ENCODE measurements at places on chromosomes 6 and 20.

DNA sequence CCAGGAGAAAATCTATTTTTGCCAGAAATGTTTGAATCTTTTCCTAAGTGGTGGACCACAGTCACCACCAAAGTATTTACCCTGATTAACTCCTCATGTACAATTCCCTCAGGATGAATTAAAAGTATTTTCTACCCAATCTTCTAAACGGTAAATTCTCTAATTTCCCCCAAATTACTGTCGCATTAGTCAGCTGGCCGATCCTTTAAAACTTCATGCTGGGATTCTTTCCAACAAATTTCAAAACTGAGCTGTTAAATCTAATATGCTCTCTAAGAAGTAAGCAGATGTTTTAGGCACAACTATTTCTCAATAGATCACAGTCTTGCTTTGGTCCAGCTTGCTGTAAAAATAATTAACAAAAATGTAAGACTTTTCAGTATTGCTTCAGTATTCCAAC is 447.2 kb downstream of the FRK start:
- DNase-seq = no peak

- DNase-seq = no peak
Measured at GRCh38 chr20:6705926-6706548, 61.4 kb upstream of the BMP2 start.

DNA sequence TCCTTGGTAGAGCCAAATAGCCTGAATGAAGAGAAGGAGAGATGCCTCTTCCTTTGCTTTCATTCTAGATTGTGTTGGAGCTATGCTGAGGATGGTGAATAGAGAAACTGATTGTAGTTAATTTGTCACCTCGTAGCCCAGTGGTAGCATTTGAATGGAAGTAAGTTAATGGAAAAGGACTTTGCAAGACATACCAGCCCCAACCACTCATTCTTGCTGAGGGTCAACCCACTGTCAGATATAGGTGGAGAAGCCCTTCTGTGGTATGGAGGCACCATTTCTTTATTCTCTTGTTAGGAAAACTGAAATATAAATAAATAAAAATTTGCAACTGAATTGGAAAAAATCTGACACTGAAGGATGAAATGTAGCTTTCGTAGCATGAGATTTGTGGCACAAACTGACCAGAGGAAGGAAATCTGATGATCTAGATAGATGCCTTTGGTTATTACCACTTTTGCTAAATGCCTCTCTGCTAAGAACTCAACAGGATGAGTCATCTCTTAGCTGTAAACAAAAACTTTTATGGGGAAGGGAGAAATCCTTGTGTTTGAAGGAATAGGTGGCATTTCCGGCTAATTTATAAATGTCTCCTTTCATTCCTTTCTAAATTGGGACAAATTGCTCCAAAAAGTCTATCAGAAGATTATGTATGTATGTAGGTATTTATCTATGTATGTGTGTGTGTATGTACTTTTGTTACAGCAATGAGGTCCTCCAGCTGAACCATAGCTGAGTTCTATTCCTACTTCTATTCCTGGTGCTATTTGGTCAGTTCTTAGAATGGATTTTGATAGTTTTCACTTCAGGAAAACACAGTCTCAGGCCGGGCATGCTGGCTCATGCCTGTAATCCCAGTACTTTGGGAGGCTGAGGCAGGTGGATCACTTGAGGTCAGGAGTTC is 76.5 kb upstream of the SUPT3H start:
- DNase-seq = no peak

DNA sequence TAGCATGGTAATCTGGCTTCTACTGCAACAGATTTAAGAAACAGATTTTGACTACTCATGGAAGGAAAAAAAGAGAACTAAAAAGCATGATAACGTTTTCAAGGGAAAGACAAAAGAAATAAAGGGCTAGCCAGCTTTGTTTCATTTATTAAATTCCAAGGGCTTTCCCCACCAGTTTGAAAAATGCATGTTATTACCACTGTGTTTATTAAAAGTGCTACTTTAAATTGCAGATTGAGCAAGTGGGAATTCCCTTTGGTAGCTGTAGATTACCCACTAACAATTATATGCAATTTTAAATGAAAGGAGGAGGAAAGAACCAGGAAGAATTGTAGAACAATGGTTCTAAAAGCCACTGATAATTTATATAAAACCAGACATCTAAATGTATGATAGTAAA is 40.6 kb upstream of the NHSL1 start:
- no peak for DNase-seq

GRCh38 chr6:23173234-23173633 is 603.9 kb downstream of the HDGFL1 start:
- no peak for DNase-seq

- no peak for DNase-seq
Measured at GRCh38 chr20:38748861-38749149, 545 bp downstream of the ACTR5 start.

DNA sequence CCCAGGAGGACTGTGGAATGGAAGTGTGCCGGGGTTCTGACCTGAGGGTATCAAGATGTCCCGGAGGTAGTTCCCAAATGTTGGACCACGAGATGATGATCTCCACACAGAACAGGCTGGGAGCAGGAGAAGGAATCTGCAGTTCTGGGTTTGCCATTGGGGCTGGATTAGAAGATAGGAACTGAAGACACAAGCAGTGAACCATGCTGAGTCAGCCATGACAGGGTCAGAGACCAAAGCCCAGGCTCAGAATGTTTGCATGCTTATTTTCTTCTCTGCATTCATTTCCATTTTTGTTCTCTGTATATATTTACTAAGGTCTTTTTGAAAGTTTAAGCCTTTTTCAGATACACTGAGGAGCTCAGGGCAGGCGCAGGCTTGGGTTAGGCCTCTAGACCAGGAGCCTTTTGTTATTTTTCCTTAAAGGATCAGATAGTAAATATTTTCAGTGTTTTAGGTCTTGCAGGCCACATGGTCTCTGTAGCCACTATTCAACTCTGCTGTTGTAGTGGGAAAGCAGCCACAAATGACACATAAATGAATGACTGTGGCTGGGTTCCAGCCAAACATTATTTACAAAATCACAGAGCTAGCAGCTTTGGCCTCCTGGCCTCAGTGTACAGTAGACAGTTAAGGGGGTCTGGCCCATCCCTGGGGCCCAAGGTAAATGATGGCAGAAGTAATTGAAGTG is 28.5 kb downstream of the SLC35D3 start:
- DNase-seq = no peak

- DNase-seq = no peak
Measured at GRCh38 chr6:25973923-25974555, 11.4 kb downstream of the TRIM38 start.

- DNase-seq = no peak
Measured at GRCh38 chr6:13854716-13855250, 40.4 kb upstream of the MCUR1 start.

GRCh38 chr20:14434384-14435136 is 97.1 kb upstream of the FLRT3 start:
- DNase-seq = no peak

DNA sequence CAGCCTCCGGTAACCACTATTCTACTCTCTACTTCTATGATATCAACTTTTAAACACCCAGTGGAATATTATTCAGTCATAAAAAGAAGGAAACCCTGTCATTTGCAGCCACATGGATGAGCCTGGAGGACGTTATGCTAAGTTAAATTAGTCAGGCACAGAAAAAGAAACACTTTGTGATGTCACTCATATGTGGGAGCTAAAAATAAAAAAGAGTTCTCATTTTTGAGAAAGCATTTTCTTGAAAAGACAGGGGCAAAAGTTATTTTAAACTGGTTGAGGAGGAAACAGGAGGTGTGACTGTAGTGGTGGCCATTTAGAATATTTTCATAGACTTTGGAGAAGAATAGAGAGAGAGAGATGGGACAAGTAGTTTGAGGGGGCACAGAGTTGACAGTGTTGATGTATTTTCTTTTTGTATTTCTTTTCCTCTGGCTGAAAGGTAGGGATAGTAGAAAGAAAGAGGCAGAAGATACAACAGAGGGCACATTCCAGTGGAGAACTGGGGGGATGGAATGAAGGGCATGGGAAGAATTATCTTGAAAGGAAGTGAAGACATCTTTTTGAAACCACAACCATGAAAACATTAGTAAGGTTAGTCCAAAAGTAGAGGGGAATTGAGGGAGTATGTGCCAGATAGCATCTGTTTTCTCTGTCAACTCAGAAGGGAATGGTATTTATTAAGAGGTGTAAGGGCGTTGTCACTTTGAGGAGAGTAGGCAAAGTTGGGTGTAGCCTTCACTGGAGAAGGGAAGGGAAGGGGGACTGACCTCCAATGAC is 181.3 kb upstream of the GMDS start:
- DNase-seq = no peak

- DNase-seq = no peak
Measured at GRCh38 chr20:54051068-54051467, 19.3 kb downstream of the BCAS1 start.

GRCh38 chr6:150220634-150221551 is 78.0 kb downstream of the PPP1R14C start:
- no peak for DNase-seq

DNA sequence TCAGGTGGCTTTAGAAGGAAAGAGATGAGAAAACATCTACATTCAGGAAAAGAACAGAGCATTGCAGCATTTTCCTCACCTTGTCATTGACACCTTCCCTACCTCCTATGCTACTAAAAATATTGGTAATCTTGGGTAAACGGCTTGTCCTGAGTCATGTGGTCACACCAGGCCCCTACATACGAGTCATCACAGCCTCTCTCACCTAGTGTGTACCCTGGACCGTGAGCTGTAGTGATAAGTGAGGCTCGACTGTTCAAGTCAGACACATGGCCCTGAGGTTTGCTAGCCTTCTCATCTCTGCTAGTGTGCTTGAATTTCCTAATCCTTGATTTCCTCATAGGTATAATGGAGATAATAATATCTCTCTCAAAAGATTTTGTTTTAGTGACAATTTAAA is 29.6 kb upstream of the TMEM244 start:
- no peak for DNase-seq

- no peak for DNase-seq
Measured at GRCh38 chr6:16040628-16040974, 88.3 kb upstream of the MYLIP start.

DNA sequence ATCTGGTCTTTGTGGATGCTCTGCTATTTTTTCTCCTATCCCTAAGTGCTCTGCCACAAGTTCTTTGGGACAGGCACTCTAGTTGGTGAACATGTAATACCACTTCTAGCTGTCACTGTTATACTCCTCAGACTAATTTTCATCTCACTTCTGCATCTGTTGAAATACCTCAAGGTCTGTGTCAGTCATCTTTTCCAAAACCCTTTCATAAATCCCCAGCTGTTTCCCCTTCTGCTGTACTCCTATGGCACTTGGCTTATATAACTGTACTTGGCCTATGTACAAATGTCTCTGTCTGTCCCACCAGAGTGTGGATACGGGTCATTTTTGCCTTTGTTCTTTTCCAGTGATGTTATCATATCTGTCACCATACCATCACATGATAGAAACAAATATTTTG is 124.2 kb downstream of the FHL5 start:
- no peak for DNase-seq

GRCh38 chr6:168032005-168032760 is 34.7 kb downstream of the KIF25 start:
- DNase-seq = no peak

DNA sequence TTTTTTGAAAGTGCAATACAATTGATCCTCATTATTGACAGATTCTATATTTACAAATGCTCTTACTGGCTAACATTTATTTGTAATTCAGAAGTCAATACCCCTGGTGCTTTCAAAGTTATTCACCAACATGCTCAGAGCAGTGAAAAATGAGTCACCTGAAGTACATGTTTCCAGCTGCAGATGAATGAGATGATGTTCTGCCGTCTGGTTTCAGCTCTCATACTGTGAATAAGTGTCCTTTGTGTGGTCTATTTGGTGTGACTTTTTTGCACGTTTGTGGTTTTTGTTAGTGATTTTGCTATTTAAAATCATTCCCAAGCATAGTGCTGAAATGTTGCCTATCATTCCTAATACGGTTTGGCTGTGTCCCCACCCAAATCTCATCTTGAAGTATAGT is 22.3 kb upstream of the EYA4 start:
- DNase-seq = no peak

DNA sequence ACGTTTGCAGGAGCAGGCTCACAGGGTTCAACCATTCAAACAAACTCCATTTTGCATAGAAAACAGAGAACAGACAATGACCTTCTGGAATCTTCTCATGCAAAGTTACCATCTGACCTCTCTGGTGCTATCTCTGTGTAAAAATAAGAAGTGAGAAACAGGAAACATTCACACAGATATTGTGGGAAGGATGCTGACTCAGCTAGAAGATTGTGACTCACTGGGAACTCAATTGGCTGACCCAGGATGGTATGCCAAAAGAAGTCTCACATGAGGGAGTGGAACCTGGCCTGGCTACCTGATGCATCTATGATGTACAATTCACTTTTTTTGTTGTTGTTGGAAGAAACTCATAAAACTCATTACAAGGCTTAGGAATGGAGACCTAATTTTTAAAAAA is 61.1 kb upstream of the TBX18 start:
- no peak for DNase-seq

DNA sequence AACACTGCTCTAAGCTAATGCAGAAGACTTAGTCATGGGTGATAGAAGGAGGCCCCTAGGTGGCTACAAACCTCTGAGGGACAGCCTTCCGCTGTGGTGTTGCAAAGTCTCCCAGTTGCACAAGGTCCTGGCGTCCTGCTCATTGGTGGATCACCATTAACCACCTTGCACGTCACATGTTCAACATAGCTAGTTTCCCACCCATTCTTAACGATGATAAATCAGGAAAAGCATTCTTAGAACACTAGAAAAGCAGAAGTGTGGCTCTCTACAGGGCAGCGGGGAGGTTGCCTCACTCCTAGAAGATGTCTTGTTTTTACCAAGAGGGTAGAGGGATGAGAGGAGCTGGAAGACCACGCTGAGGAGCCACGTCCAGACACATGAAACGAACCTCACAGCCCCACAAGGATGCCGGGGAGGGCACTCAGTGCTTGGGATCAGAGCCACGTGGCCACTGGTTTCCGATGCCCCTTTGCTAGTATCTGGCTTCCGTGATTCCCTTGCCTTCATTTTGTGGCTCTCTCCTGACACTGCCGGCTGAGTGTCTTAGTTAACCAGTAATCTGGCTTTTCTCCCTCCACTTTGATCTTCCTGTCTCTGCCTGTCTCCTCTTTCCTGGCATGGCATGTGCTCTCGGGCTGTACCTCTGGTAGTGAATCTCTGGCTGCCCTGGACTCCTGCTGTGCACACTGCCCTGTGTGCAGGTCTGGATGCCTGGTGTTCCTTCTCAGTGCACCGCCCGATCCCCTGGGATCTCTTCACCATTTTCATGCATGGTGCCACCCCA is 91.4 kb upstream of the NEDD9 start:
- DNase-seq = no peak

DNA sequence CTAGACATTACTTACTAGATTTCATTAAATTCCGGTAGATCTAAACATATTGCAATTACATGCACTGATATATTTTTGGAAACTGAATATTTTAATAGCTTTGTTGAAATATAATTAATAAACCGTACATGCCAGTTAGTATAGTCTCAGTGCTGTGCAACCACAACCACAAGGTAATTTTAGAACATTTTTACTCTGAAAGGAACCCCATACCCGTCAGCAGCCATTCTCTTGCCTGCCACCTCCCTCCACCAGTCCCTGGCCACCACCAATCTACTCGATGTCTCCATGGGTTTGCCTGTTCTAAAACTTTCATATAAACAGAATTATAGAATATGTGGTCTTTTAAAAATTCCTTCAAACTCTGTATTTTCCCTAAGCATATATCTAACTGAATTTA is 293.9 kb downstream of the THBS2 start:
- DNase-seq = no peak

- no peak for DNase-seq
Measured at GRCh38 chr6:148064406-148065134, 278.1 kb upstream of the SASH1 start.

All from stimulated activated CD4-positive, alpha-beta T cell treated with anti-CD3 and anti-CD28 coated beads, Interleukin-1b, Interleukin-23, amount 100 ng/mL, for 1 hour (primary cell).